ENCODE measurements at places on chromosomes 6 and 20.

- DNase-seq = no peak
These were observed 143.6 kb downstream of the PHACTR3 start for GRCh38 chr20:59747671-59748515.

DNA sequence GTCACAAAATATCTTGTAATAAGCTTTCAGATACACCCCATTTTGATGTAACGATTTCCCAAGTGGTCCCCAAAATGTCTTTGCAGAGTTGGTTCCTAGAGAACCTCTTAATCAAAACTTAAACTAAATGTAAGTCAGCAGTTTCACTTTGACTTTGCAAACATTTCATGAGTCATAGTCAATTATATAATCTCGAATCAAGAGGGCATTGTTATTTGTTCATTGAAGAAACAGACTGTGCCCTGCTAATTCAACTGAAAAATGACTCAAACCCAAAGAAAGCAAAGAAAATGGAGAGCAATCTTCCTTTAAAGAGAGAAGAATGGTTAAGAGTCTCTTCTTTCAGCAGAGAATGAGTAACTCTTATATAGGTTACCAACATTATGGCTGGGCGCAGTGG lies 58.3 kb downstream of the IPCEF1 start:
- DNase-seq = peak; percentile 15

DNA sequence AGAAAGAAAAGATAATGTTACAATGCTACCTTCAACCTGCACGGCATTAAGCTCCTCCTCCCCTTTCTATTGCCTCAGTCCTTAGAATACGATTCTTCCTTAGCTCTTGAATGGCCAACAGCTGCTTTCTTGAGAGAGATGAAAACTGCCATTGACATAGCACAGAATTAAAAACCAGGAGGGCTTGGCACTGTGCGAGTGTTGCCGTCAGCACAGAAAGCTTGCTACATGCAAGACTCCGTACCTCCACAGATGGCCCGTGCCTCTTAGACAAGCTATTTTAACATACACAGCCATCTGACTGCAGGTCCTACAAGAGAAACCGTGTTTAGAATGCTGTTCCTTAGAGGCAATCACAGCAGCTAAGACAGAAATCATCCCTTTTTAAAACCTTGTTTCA lies 51.7 kb downstream of the ALDH5A1 start:
- no peak for DNase-seq

DNA sequence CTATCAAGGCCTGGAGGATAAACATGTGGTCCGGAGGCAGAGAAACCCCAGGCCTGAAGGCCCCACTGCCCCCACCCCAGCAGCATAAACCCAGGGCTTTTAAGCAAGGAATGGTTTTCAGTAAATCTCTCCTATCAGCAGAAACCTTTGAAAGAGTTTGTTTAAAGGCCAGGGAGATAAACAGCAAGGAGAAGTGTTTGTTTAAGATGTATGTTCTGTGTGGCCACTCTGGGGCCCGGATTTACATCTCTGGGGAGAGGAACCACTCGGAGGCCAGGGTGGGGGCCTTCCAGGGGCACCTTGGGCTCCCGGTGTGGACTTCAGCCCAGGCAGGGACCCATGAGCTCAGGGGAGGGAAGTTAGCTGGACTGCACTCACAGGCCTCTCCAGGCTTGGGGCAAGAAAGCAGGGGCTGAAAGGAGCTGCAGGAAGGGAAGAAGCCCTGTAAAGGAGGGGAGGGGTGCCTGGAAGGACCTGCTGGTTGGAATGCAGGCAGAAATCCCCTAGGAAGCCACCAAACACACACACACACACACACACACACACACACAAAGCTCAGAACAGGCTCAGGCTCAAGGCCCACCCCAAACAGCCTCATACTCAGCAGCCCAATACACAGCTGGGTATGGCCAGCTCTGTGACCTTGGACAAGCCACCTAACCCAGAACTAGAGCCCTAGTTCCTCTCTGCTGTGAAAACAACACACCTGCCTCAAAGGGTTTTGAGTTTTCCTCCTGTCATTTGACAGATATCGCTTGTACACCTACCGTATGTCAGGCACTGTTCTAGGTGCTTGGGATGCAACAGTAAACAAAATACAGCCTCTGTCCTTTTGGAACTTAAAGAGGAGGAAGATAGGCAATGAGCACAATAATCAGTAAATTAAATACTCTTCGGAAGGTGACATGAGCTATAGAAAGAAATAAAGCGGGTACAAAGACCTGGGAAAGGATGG lies 26.2 kb upstream of the FOXP4 start:
- no peak for DNase-seq

DNA sequence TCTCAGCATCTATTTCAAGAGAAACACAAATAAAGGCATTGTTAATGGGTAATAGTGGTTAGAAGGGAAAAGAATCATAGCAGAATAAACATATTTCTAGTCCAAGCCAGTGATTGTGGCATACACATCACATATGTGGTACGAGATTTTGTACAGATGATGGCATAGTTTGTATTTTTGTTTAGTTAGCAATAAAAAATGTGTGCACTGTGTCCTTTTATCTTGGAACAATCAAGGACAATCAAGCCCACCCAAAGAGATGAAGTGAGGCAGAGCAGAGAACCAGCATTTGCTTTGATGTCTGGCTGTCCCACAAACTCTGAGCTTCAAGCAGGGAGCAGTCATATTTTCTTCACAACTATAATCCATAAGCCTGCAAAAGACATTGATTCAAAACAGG lies 256.5 kb upstream of the CHD6 start:
- no peak for DNase-seq

GRCh38 chr6:9062596-9062995 lies 627.3 kb upstream of the SLC35B3 start:
- no peak for DNase-seq

DNA sequence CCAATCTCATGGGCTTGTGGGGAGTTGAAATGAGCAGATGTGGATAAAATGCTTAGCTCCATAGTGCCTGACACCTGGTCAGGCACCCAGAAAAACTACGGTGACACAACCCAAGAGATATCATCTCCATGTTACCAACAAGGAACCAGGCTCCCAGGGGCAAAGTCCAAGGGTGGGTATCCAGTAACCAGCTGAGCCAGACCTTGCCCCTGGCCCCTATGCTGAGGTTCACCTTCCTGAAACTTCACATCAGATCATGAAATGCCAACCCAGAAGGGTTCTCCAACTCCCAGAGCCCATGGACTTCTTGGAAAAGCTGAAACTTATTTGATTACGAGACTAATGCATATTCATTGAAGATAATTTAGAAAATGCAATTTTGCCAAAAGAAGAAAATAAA lies 141.8 kb upstream of the KCNG1 start:
- DNase-seq = no peak

GRCh38 chr6:122790423-122791309 lies 1.6 kb downstream of the SMPDL3A start:
- peak; percentile 11 for DNase-seq
